IPS-NIHi11 (cell line): ENCODE measurements at places on chromosomes 12 and 14.
A peak's percentile ranks its signal among the peaks of the same experiment; 100 is the strongest.

DNA sequence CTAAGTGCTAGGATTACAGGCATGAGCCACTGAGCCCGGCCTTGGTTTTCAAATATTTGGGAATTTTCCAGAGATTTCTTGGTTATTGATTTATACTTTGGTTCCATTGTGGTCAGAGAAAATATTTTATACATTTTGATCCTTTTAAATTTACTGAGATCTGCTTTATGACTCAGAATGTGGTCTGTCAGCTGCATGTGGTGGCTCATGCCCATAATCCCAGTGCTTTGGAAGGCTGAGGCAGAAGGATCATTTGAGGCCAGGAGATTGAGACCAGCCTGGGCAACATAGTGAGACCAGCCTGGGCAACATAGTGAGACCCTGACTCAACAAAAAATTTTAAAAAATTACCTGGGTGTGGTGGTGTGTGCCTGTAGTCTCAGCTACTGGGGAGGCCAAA, 49.8 kb downstream of the ADCK1 start:
- DNase-seq = no peak

DNA sequence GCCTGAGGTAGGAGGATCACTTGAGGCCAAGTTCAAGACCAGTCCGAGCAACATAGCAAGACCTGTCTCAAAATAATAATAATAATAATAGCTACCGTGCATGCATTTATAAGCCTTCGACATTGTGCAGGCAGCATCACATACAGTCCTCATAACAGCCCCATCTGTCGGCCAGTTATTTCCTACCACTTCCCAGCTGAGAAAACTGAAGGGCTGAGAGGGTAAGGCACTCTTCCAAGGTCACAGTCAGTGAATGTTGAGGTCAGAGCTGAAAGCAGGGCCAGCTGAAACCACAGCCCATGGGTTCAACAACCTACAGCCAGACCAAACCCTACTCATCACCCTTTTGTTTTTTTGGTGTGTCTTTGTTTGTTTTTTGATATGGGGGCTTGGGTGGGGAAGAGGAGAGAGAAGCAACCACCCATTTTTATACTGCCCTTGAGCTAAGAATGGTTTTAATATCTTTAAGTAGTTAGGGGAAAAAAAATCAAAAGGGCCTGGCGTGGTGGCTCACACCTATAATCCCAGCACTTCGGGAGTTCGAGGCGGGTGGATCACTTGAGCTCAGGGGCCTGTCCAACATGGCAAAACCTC, 16.8 kb upstream of the ITPK1 start:
- DNase-seq = peak; percentile 48

GRCh38 chr14:96991226-96991625, 194.0 kb downstream of the VRK1 start:
- no peak for DNase-seq

DNA sequence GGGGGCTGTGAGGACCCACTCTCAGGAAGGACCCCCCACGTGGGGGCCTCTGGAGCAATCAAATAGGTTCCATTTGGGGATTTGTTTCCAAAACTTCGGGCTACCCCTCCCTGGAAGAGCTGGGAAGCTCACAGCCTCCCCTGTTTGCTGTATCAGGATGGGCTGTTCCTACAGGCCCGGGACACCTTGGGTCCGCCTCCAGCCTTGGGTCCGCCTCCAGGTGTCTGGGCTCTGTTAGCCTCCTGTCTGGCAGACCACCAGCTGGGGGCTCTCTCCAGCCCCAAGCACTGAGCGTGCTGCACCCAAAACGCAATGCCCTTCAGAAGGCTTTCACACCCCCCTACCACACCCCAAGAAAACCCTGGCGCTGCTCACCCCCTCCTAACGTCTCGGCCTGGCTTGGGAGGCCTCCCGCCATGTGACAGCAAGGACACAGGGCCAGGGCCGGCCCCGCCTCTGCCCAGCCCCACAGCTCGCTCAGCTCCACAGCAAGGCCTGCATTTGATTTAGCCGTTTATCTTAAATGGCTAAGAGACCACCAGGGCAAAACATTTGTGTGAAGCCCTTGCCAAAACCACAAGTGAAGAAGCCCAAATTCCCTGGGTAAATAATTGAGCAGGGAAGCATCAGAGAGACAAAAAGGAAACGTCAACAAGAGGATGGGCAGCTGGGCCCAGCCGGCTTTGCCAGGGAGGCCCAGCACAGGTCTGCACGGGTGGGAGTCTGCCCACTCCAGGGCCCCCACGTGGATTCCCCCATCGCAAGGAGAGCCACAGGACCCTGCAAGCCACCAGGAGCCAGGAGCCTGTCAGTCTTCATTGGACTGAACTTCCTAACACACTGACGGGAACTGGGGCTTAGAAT, 39.9 kb downstream of the BCL11B start:
- peak; percentile 73 for DNase-seq

DNA sequence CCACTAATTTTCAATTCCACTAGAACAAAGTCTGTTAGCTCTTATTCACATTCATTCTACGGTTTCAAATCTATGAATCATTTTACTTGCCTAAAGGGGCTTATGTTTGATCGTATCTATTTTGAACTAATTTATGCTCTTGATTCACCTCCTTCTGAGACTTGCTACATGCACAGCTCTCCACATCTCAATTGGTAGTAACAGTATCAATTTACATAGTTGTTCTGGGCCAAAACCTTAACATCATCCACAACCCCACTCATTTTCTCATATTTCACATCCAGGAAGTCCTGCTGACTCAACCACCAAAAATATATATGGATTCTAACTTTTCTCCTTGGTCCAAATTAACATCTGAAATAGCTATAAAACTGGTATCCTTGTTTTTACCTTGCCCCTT, 208.6 kb downstream of the RASSF9 start:
- no peak for DNase-seq

DNA sequence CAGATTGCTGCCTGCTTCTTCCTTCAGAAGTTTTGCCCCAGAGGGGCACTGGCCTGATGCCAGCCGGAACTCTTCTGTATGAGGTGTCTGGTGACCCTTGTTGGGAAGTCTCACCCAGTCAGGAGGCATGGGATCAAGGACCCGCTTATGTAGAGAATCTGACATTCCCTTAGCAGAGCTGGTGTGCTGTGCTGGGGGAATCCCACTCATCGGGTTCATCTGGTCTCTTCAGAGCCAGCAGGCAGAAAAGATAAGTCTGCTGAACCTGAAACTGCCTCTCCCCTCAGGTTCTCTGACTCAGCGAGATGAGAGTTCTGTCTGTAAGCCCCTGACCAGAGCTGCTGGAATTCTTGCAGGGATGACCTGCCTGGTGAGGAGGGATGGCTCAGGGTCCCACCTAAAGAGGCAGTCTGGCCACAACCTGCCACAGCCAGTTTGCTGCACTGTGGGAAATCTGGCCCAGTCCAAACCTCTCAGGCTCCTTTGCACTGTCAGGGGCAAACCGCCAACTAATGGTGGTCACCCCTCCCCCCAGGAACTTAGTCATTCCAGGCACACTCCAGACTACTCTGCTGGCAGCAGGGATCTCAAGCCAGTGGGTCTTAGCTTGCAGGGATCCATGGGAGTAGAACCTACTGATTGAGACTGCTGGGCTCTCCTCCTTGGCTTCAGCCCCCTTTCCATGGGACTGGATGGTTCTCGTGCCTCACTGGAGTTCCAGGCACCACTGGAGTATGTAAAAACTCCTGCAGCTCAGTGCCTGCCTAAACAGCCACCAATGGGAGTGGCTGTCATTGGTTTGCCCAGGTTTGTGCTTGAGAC, 4.1 kb downstream of the CLEC2D start:
- peak; percentile 37 for DNase-seq
